ENCODE measurements at places on chromosomes 3 and 15. TPM values are rescaled to one million over a fixed set of nuclear protein-coding genes. Genes with fewer than 3 reads are reported as not detected.

Gene FBXW12
- 1.7 TPM for total RNA-seq

Gene CKMT1B
- 0.93 TPM for total RNA-seq

Gene LEKR1
- total RNA-seq, result 1.6 TPM

Gene TTLL13
- total RNA-seq, result not detected

Gene WNT5A
- total RNA-seq, result 8.9 TPM

Gene INKA1
- total RNA-seq, result not detected

Gene C3orf85
- total RNA-seq, result 0.81 TPM

Gene TRPC1
- total RNA-seq, result 8.3 TPM

Gene CIP2A
- 26.9 TPM for total RNA-seq

Gene SPATA12
- total RNA-seq, result 0.16 TPM

Gene WDR93
- total RNA-seq, result 0.16 TPM

Measured in Caco-2 (cell line).